ENCODE measurements at places on chromosomes 4 and X.

DNA sequence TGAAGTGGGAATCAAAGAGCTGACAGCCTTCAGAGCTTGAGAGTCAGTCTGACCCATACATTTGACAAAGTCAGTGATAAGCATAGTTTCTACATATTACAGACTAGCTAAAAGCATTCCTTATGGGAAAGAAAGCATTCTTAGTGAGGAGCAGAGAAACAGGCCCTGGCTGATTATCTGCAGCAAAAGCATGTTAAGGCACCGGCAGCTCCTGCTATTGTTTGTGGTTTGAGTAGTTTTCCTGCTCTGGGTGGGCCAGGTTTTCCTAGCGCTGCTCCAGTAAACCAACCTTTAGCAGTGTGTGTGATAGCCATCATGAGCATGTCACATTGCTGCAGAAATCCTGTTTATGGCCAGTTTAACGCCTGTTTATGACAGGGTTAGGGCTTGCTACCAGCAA lies 51.6 kb upstream of the WDR1 start:
- DNase-seq, result no peak

GRCh38 chr4:115279330-115279729 lies 165.9 kb upstream of the NDST4 start:
- DNase-seq, result no peak

GRCh38 chrX:122245943-122246342 lies 938.1 kb upstream of the GRIA3 start:
- DNase-seq, result no peak

DNA sequence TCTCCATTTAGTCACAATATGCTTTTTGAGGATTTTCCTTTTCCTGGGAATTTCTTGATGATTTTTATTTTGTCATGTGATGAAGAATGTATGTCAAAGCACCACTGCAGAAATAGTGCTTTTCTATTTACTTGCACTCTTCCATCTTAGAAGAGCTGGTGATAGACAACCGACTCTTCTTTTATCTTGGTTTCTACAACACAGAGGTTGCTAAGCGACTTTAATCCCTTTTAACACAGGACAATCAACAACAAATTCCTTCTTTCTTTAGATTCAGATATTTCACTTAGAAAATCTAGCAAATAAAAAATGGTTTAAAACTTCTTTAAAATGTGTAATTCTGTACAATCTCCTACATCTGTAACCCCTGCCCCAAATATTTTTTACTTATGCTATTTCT lies 34.6 kb downstream of the TET2 start:
- DNase-seq, result no peak

DNA sequence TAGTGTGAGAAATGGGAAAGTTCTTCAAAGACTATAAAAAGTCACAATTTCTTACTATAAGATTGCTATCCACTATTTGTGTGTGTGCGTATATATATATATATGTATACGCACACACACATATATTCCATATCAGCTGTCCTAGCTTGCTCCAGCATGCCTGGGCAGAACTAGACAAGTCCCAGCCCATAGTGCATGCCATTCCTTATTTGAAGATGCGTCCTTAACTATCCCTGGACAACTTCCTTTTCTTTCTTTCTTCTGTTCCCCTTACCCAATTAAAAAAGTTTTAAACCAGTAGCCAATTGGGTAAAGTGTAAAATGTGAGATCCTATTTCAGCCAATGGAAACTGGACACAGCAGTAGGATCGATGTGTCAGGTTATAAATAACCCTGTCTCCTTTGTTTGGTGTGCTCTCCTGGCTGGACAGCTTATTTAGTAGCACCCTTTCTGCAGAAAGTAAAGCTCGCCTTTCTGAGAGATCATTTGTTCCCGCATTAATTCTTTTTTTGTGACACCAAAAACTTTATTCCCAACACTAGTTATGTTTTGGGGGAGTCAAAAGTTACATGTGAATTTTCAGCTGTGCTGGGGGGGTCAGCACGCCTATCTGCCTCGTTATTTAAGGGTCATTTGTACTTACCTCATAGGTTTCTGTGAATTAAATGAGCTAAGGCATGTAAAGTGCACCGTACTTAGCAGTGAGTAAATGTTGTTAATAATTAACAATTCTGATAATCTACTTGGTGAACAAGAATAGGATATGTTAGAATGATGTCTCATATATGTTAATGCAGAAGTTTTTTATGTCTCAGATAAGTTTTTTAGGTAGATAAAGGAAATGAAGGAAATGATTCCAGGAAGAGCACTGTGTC lies 40.9 kb downstream of the KDM6A start:
- no peak for DNase-seq

DNA sequence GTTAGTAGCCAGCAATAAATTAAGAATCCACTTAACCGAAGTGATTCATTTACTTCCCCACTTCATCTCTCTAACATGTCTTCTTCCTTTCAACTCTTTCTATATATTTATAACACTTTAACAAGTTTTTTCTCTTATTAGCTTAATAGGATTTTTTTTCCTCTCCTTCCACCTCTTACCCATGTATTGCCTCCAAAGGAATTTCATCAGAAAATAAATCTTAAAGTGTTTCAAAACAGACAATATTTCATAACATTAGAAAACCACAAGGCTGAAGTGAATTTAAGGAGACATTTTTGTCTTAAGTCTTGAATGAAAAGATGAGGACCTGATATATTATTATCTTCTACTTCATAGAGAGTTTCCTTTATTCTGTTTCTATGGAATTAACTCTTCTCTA lies 101.5 kb downstream of the PDGFC start:
- DNase-seq, result no peak

DNA sequence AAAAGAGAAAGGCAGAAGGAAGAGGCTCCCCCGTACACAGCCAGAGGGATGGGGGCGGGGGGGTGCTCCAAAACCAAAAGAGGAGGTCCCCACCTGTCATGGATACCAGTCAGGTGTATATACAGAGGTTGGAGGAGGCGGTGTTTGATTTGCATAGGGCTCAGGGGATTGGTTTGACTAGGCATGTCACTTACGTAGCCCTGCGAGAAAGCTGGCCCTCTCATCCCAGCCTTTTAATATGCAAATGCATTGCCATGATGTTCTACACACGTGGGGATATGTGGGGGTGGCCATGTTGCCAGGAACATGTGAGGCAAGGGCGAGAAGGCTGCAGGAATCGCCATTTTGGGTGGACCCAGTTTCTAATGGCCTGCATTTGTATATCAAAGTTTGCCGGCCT lies 38.6 kb downstream of the TMEM150C start:
- peak; percentile 62 for DNase-seq

GRCh38 chr4:52059372-52059771 lies 8.3 kb downstream of the SPATA18 start:
- DNase-seq, result no peak

GRCh38 chrX:58044130-58044529 lies 133.9 kb upstream of the ZXDA start:
- no peak for DNase-seq

- DNase-seq, result no peak
Observed at GRCh38 chrX:137313627-137314026, 252.3 kb upstream of the ZIC3 start.

DNA sequence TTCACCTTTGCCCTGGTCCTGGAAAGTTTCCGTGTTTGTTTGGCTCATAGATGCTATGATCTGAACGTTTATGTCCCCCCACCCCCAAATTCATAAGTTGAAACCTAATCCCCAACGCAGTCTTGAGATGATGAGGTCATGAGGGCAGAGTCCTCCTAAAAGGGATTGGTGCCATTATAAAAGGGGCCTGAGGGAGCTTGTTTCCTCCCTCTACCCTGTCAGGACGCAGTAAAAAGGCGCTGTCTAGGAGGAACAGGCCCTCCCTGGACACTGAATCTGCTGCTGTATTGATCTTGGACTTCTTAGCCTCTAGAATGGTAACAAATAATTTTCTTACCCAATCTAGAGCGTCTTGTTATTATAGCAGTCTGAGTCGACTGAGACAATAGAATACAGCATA lies 2190.6 kb upstream of the TENM3 start:
- DNase-seq, result no peak

DNA sequence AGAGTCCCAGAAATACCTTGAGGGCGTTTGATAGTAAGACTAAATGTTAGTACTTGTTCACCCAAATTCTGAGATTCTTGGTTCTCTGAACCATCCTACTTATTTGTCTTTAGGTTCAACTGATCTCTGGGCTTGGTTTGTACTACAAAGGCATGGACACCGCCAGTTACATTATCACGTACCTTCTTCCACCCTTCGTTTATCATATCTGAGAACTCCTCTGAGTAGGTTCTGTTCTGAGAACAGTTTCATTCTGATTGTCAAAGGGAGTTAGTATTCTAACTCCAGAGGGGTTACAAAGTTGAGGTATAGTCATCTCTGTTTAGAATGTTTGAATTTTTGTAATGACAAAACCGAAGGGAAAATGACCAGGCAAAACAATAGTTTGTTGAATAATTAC lies 19.3 kb downstream of the ZFX start:
- DNase-seq, result no peak

DNA sequence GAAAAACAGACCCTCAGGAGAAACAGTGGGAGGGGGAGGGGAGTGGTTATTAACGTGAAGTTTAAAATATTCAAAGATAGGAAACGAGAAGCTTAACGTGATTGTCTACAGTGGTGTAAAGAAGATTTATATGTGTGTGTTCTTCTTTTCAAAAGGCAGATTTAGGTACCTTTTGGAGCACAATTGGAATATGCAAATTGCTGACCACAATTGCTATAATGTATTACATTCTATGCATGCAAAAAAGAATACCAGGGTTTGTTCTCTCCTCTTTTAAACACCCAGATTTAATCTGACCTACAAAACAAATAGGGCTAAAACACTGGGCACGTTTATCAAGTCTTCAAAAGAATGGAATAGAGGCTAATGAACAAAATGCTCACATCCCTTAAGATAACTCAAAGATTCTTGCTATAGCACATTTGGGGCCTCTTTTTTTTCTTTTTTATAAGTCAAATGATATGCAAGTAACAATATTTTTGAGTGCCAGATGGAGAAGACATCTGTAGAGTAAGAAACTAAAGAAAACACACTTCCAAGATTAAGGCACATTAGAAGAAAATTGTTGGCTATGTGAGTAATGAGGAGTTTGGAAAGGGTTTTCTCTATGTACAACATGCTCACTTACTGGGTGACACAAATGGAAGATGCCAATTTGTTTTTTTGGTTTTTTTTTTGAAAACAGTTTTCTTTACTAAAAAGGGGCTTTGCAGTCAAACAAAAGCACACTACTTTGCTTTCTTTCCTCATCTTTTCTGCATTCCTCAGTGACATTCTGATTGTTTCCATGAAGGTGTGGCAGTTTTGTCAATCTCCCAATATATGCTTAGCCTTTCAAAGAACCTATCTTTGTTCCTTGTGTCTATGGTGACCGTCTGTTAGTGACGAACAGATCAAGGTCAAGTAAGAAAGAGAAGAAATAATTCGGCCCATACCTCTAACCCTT lies 240.3 kb downstream of the PALLD start:
- no peak for DNase-seq

DNA sequence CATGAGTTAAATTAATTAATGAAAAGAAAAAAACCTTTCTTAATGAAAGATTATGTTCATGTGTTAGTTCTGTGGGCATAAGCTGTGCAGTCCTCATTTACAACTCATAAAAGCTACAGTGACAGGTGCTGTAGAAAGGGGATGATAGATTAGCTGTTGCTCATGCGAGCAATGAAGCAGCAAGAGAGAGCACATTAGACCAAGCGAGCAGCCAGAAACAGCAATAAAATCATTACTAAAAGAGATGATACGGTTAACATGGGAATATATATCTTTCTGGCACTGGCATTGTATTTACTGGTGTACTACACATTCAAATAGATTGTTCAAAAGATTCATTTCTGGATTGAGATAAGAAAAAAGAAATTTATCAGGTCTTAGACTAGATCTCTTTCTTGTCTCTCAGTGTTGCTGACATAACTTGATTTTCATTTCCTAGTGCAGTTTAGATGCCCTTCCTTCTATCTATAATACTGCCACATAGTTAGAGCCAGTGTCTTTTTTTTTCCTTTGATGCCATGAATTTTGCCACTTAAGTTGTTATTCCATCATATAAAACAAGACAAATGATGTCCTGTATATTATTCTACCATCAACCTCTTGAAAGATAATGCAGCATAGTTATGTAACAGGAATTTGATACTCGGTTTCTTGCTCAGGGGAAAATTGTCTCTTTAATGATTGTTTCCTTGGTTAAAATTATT lies 164.6 kb downstream of the BANK1 start:
- no peak for DNase-seq

GRCh38 chr4:883377-884095 lies 48.6 kb downstream of the GAK start:
- no peak for DNase-seq

DNA sequence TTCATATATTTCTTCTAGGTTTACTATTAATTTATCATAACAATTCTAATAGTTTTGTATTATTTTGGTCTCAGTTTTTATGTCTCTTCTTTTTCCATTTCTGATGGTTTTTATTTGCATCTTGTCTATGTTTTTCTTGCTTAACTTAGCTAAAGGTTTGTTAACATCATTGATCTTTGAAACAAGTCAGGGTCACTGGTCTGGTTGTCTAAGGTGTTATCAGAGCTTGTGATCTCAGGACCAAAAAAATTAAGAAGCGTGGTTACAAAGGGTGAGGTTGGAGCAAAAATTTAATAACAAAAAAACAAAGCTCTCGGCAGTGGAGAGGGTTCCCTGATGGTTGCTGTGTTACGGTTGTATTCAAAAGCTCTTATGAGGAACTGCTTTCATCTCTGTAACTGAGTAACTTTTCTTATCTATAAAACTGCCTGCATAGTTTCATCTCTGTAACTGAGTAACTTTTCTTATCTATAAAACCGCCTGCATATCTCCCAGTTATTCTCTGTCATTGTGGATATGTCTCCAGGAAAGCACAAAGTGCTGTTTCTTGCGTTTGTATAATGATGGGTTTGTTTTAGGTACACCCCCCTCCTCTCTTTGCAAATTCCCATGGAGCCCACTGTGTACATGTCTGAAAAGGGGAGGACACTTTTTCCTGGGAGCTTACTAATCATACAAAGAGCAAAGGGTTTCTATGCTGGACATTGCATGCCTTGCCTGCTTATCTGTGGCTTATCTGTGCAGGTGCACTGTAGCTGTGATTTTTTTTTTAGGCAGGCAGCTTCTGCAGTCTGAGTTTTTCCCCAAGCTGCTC lies 62.4 kb upstream of the UGT2B15 start:
- DNase-seq, result peak; percentile 16

GRCh38 chr4:39855909-39856512 lies 121.7 kb downstream of the PDS5A start:
- no peak for DNase-seq

GRCh38 chr4:167893531-167893930 lies 198.8 kb upstream of the ANXA10 start:
- DNase-seq, result no peak

- no peak for DNase-seq
Observed at GRCh38 chr4:81845761-81846160, 374.1 kb upstream of the RASGEF1B start.

DNA sequence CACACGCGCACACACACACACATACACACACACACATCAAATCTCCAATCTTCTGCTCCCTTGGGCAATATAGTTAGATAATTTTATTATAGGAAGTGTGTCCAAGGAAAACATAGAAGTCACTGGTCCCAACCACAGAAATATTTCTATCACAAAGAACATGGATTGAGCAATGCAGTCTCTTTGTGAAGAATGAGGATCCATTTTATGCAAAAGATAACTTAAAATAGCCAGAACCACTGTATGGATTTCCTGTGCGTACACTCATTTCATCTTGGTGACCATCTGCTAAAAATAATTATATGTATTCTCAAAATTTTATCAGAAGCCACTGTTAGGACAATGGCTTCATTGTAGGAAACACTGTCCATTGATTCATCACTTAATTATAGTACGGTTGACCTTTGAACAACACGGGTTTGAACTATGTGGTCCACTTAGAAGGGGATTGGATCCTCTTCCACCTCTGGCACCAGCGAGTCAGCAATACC lies 169.6 kb upstream of the MXRA5 start:
- DNase-seq, result no peak
